Mucosa of gallbladder (tissue), 1 donor: ENCODE measurements at places on chromosomes 13 and 19.

DNA sequence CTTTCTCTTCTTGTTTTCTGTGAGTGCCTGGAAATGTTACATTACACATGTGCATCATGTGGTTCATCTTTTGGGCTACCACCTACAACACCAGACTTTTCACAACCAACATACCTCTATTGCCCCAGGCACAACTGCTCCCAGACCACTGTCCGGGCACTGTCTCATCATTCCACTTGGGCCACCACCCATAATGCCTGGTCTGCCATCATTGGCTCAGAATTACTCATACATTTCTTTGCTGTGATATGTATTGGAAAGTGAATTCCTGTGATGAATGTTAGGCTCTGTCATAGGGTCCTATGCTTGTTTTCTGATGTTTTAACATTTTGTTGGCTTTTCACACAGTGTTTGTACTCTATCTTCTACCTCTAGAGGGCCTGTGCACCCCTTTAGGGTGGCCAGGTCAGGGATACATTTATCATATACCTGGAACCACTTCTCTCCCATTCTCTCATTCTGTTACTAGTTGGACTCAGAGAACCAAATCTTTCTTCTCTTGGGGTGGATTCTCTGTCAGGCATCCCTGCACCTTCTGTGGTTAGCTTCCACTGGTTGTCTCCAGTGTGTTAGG lies 172.8 kb downstream of the NHLRC3 start:
- DNase-seq = no peak

GRCh38 chr13:113126265-113127150 lies 3.9 kb downstream of the F10 start:
- DNase-seq = no peak

DNA sequence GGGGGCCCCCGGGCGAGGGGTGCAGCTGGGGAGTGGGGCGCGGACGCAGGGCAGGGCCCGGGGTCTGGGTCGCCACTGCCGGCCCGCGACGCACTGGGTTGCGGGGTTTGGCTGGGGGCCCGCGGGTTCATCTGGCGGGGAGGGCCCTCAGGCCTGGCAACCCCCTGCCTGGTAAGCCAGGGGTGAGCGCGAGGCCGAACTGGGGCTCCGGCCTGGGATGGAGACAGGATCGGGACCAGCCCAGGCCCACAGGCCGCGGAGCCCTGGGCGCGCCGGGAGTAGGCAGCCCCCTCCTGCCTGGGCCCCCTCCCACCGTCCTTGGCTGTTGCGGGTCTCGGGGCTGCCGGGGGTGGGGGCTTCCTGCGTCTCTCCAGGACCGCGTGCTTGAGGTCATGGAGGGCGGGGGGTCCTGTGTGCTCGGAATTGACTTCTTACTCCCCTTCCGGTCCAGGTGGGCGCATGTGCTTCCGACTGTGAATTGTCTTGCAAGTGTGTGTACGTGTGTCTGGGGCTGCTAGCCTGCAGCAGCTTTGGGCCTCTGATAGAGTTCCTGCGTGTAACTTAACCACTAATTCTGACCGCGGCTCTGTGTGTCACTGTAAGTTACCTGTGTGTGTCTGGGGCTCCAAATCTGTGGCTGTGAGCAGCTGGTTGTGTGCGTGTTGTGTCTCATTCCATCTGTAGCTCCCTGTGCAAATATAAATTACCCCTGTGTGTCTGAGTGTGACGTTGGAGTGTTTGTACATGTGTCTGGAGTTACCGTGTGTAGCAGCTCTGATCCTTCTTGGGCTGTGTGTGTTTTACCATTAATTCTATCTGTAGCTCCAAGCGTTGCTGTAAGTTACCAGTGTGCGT lies 751 bp downstream of the GRAMD1A start:
- DNase-seq = no peak

- no peak for DNase-seq
Observed at GRCh38 chr13:44819245-44819644, 170.0 kb downstream of the NUFIP1 start.

- DNase-seq = no peak
Observed at GRCh38 chr13:33260168-33261098, 25.1 kb downstream of the STARD13 start.

GRCh38 chr13:30398601-30399072 lies 23.7 kb upstream of the UBE2L5 start:
- no peak for DNase-seq

DNA sequence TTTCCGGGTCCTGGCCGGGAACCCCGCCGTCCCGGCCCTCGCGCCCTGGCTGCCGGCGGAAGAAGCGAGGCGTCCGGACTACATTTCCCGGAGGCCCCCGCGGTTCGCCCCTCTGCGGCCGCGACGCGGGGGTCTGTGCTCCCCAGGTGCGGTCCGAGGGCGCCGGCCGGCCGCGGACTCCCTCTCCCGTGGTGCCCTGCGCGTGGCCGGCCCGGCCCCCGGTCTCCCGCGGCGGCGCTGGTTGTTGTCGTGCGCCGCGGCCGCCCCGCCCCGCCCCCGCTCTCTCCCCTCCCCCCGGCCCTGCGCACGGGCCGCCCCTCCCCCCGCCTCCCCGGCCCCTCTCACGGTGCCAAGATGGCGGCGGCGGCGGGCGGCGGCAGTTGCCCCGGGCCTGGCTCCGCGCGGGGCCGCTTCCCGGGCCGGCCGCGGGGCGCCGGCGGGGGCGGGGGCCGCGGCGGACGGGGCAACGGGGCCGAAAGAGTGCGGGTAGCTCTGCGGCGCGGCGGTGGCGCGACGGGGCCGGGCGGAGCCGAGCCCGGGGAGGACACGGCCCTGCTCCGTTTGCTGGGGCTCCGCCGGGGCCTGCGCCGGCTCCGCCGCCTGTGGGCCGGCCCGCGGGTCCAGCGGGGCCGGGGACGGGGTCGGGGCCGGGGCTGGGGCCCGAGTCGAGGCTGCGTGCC lies at the start of gene KMT2B:
Gene KMT2B, plus strand, starts transcription at position 339 of the 680 bp plus-strand sequence. Its CDS starts 16 bp downstream, at position 355.
- no peak for DNase-seq

- DNase-seq = no peak
Observed at GRCh38 chr13:94433055-94433961, 46.2 kb downstream of the DCT start.

- DNase-seq = no peak
Observed at GRCh38 chr19:12779162-12779993, 4.0 kb upstream of the HOOK2 start.

GRCh38 chr19:8355631-8356402 lies 8.1 kb upstream of the ANGPTL4 start:
- no peak for DNase-seq

- no peak for DNase-seq
Observed at GRCh38 chr19:14343286-14343685, 38.0 kb upstream of the ADGRE5 start.

DNA sequence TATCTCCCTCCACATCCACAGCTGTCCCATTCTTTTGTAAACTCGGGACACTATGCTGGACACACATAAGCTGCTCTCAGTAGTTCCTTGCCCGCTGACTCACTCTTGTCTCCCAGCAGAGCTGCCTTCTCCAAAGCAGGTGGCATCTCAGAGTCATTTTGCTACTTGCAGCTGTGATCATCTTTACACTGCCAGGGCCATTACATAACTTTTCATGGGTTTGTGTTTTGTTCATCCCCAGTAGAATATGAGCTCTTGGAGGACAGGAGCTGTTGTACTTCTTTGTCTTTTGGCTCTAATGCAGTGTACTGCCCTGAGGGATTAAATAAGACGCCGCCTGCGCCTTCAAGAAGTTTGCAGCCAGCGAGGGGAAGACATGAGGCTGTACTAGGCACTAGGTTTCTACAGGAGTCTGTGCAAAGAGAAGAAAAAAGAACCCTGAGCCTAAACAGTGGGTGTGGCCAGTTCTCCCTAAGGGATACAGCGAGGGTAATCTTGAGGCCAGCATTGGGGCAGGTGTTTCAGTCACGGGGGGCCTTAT lies 40.8 kb upstream of the GPR183 start:
- DNase-seq = no peak

DNA sequence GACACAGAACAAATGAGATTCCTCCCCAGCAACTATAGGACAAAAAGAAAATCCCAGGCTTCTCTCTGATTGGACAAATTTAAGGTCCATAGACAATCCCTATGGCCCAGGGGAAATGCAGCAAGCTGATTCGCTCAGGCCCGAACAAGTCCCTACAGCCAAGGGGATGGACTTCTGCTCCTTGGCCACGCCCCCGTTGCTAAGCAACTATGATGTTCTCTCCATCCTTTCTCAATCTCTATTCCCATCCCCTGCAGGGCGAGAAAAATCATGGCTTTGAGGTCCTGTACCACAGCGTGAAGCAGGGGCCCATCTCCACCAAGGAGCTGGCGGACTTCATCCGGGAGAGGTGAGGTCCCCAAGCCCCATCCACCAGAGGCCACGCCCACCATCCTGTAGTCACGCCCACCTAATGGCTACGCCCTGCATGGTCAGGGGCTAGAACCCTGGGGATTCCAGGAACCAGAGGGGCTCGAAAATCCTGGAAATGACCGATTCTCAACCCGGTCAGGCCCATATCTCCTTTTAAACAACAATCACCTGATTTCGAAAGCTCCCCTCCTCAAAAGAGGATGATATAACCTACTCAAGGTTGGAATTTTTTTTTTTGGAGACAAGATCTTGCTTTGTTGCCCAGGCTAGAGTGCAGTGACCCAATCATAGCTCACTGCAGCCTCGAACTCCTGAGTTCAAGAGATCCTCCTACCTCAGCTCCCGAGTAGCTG lies 11.4 kb downstream of the FCHO1 start:
- no peak for DNase-seq

DNA sequence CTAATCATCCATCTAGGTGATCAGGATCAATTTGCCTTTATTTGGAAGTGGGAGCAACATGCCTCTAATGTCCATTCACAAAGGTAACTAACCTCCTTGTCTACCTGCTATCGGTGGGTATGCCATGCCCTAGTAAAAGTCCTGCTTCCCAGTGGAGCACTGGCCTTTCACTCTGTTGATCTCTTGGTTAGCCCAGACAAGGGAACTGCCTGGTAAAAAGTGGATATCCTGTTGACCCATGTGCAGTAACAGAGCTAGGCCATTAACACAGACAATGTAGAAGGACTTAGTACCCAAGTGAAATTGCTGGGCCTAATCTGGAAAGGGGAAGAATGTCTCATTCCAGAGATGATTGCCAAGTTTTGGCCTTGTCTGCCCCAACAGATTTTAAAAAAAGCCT lies 171.5 kb upstream of the CSNK1A1L start:
- DNase-seq = no peak

- no peak for DNase-seq
Observed at GRCh38 chr19:1935484-1936208, 5.3 kb upstream of the CSNK1G2 start.

DNA sequence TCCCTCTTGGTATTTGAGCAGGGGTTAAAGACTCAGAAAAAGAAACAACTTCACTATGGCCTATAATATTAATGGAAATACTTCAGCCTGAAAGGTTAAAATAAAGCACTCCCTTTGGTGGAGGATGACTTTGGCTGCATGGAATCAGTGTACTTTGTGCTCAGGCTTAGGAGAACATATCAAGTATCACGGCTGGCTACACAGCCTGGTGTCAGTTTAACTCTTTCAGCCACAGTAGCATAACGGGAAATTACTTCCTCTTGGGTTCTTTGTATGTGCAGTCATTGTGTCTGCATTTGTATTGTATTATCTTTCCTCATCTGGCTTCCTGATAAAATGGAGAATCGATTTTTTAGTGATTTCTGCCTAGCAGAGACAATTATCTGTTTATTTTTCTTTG lies 239.0 kb downstream of the GGACT start:
- no peak for DNase-seq

DNA sequence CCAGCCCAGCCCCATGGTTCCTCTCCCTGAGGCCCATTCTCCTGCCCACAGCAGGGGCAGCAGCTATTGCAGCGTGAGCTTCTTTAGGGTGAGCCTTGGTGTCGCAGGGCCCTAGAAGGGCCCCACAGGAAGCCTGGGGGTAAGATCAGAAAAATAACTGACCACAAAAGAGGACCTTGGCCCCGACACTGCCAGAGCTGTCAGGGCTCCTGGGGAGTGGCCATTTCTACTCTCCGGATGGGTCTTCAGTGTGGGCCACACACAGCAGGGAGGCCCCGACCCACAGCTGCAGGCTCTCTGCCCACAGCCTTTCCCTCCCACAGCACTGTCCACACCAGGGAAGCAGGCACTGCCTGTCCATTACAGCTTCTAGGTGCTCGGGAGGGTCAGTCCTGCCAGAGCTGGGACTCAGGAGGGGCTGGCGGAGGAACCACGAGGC lies 3.5 kb upstream of the SIGLEC8 start:
- DNase-seq = peak; percentile 27

DNA sequence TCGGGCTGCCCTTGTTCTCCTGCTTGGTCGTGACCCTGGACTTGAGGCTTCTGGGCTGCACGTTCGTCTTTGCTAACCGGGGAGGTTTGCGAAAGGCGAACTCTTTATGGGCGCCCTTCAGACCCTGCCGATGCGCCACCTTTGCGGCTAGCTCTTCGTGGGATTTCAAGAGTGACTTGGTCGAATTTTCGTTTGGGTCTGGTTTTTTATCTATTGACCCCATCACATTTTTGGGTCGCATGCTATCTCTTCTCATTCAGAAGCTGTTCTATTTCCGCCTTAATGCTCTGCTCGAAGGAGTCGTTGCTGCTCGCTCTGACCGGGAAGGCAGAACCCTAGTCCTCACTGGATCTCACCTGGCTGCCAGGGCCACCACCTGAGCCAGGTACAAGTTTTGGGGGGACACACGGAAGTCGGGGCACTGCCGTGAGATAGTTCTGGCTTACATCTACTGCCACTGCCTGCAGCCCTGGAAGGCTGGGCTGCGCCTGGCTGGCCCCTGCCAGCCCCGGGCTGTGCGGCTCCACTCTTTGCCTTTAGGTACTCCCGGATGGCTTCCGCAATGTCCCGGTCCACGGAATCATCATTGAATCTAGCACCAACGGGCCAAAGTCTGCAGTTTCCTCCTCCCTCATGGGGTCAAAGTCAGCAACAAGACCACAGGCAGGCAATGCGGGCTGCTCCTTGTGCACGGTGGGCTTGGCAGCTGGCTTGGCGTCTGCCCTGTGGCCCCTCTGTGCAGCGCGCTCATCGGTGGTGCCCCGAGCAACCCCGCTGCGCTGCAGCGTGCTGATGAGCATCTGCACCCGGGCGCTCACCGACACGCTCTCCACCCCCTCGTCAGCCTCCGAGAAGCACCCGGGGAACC lies 16.2 kb downstream of the RB1 start:
- DNase-seq = no peak

- no peak for DNase-seq
Observed at GRCh38 chr13:67069117-67069767, 160.9 kb downstream of the PCDH9 start.

GRCh38 chr19:7636691-7637373 lies at the start of gene STXBP2:
TSS of gene STXBP2 (plus strand) at chr19:7637110. CDS start at chr19:7637150, 40 bp downstream.
- peak; percentile 87 for DNase-seq

DNA sequence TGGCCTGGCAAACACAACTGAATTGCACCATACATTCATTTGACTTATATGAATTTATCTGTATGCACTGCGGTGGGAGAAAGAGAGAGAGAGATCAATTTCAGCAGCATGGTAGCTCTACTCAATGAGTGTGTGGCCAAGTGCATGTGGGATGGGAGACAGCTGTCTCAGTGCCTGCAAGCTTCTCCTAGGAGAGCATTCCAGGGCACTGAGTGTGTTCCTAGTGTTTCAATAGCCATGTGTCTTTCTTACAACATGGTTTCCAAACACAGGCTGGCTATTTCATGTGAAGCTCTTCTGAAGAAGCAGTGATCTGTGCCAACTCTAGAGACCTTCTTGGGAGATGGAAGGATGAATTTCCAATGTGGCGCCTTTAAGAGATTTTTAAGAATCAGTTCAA lies 43.5 kb downstream of the NEK5 start:
- DNase-seq = no peak
